ENCODE measurements at places on chromosomes 16 and 17.

DNA sequence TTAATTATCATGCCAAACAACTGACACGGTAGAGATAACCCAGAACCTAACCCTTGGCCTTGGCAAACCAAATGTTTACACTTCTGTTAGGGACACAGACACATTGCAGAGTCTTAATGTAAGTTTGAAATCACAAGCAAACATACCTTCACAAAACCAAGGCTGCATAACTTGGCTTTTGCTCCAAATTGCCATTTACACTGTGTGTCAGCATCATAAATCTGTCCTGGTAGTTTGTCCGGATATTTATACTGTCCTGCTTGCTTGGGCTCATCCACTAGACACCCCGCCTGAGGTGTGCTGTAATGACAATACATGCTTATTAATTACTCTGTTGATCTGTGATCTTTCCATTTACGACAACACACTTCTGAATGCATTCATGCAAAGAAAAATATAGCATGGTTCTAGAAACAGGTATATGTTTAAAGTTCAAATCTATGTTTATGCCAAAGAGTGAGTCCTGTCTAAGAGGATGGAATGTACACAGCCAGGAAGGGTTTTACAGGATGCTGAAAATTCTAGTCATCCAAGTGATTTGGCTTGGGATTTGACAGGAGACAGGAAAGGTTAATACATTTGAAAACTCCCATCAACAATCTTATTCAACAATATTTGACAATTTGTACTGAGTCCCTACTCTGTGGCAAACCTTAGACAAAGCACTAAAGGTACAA lies 81.1 kb downstream of the ADAMTS18 start:
- no peak for DNase-seq

DNA sequence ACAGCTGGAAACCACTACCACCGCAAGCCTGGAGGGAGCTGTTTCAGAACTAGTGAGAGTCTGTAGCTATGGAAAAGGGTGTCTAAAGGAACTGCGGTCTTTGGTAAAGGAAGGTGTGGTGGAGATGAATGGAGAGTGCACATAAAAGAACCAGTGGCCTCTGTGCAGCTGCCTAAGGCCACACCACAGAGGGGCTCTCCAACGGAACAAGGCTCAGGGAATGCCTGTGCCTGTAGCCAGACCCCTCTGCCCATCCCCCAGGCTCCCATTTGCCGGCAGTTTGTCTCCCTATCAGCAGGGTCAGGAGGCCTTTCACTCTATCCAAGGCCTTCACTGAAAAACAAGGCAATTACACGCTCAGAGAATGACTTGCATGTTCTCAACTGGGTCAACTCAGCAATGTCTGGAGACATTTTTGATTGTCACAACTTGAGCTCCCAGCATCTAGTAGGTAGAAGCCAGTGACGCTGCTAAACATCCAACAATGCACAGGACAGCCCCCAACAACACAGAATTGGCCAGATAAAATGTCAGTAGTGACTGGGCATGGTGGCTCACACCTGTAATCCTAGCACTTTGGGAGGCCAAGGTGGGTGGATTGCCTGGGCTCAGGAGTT lies 3.3 kb upstream of the FDXR start:
- DNase-seq: no peak

DNA sequence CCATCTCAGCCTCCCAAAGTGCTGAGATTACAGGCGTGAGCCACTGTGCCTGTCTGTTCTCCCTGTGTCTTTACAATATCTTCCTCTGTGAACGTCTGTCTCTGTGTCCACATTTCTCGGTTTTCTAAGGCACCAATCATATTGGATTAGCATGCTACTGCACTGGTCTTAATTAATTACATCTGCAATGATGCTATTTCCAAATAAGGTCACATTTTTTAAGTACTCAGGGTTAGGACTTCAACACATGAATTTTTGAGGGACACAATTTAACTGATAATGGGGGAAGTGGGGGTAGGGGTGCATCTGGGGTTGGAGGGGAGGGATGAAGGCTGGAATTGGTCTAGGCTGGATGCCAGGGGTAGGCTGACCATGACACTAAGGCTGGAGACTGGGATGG lies 102.6 kb downstream of the N4BP1 start:
- DNase-seq: no peak

- DNase-seq: no peak
Measured at GRCh38 chr17:71327376-71328059, 793.3 kb upstream of the SOX9 start.

GRCh38 chr17:65173284-65173793 lies 36.2 kb downstream of the RGS9 start:
- DNase-seq: no peak

- DNase-seq: no peak
Measured at GRCh38 chr17:57226793-57227192, 29.5 kb upstream of the MSI2 start.

DNA sequence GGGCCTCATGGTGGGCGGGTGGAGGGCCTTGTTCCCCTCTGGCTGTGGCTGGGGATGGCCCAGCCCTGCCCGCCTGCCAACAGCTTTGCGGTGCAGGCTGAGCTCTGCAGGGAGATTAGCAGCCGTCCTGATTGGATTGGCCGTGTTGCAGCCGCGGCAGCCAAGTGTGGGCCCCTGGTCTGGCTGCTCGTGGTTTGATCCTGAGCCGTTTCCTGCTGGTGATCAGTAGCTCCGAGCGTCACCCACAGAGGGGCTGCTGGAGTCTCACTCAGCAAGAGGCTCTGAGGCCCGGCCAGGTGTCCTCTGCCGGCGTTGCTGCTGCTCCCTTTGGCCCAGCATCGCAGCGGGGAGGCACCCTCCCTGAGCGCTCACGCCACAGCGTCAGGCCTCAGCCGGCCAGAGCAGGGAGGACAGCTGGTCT lies 32.5 kb downstream of the BAIAP2 start:
- no peak for DNase-seq

DNA sequence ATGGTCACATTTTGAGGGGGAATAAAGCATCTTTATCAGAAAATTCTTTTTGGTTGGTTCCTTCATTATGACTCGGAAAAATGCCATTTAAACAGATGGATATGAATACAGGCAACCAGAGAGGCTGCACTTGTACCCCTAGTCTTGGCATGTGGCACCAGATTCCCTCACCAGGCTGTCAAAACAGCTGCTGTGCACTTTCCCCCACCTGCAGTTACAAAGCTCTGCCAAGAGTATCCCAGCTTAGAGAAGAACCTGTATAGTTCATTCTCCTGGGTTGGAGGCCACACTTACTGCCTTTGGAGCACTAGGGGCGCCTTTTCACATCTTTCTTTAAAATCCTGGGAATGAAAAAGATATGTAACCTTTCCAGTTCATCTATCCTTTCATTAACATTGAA lies 190.3 kb downstream of the KIF2B start:
- no peak for DNase-seq

- DNase-seq: no peak
Measured at GRCh38 chr16:9658586-9658985, 523.6 kb downstream of the GRIN2A start.

DNA sequence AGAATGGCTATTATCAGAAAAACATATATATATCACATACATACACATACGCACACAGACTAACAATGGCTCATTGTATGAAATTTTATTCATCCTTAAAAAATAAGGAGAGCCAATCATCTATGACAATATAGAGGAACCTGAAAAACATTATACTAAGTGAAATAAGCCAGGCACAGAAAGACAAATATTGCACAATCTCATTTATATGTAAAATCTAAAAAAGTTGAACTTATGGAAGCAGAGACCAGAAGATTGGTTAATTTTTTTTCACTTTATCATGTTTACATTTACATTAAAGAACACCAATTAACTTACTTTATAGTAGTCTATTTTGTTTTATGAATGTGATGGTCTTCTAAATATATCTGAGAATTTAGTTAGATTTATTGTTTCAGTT lies 198.7 kb downstream of the KIF2B start:
- no peak for DNase-seq

GRCh38 chr17:9218064-9218635 lies 196.8 kb downstream of the NTN1 start:
- no peak for DNase-seq

GRCh38 chr17:63996430-63997182 lies 1.5 kb upstream of the PRR29 start:
- DNase-seq: no peak

GRCh38 chr16:56724191-56724590 lies 5.7 kb upstream of the NUP93 start:
- no peak for DNase-seq

DNA sequence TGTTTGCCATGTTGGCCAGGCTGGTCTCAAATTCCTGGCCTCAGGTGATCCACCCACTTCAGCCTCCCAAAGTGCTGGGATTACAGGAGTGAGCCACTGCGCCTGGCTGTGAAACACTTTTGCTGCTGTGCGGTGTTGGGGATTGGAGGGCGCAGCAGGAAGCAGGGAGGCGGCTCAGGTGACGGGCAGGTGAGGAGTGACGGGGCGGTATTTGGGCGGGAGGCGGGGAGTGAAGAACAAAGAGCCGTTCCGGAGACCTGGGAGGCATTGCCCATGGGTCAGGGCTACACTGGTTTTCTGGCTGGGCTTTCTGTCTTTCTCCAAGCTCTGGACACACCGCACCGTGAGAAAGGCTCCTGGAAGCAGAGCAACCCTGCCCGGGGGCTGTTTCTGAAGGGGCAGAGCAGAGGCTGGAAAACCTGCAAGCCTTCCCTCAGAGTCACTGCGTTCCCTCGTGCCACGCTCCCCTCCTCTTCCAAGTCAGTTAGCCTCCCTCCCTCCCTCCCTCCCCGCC lies 22.1 kb downstream of the CRISPLD2 start:
- DNase-seq: no peak

DNA sequence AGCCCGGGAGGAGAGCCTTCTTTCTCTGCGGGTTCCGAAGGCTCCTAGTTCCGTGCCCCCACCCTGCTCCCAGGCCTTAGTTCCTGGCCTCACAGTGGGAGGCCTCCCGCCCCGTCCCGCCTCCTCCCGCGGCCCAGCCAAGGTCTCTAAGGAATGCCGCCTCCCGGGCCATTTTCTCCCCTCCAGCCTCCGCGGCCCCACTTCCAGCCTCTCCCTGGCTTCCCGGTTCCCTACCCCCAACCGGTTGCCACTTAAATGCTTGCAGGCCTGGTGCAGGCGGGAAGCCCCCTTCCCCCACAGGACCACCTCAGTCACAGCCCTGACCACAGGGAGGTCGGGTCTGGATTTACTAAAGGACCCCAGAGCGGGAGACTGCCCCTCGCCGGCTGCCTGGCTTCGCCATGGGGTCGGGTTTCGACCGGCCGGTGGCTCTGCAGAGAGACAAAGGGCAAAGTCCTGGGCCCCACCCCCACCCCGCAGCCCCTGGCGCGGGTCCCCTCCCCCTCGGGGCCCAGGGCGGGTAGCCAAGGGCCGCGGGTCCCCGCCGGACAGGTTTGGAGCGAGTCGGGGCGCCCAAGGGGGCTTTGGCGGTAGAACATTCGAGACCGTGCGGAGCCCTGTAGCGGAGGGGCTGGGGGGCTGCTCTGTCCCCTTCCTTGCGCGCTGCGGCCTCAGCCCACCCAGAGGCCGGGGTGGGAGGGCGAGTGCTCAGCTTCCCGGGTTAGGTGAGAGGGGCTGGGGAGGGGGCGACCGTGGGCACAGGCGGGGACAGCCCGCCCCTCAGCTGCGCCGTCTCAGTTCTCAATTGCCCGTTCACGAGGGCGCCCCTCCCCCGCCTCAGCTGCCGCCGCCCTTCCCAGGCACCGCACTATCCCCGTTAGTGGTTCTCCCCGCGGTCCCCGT lies 16.4 kb downstream of the IGF2BP1 start:
- no peak for DNase-seq

GRCh38 chr16:77816293-77816692 lies 27.9 kb downstream of the VAT1L start:
- no peak for DNase-seq

- no peak for DNase-seq
Measured at GRCh38 chr17:67624886-67625656, 92.7 kb upstream of the NOL11 start.

GRCh38 chr16:16988963-16989362 lies 481.8 kb downstream of the XYLT1 start:
- DNase-seq: no peak

Data from putamen (tissue), 1 donor.